ENCODE measurements at places on chromosomes 2 and 18.

GRCh38 chr2:96930351-96931010 is 55.9 kb downstream of the FAM178B start:
- DNase-seq: no peak

DNA sequence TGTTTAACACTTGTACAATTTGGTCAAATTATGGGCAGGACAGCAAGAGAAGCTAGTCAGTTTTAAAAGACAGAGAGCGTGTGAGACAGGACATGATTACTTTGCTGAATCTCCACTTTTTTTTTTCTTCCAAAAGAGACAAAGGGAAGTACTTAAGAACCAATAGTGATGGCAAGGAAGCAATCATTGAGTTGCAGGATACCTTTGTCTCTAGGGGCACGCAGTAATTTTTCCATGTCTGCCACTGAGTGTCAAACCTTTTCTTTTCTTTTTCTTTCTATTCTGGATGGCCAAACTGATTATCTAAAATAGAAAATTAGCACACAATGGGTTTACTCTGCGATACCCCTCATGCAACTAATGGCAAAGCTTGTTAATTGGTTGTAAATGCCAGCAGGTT is 533.0 kb downstream of the PLCL1 start:
- no peak for DNase-seq

- DNase-seq: no peak
These were observed 186.5 kb upstream of the COPS8 start for GRCh38 chr2:236899146-236899545.

DNA sequence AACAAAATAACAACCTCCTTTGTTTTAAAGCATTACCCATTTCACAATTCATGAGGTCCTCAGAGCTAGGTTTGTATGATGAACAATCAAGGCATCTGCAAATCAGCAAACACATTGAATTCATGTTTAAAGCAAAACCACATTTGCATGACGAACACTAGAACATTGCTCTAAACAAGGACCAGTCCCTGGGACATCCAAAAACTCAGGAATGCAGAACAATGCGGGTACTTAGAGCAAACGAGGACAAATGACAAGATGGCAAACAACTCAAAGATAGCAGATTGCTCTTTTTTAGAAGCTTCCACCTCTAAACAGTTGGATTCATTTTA is 45.7 kb upstream of the RALBP1 start:
- DNase-seq: no peak

DNA sequence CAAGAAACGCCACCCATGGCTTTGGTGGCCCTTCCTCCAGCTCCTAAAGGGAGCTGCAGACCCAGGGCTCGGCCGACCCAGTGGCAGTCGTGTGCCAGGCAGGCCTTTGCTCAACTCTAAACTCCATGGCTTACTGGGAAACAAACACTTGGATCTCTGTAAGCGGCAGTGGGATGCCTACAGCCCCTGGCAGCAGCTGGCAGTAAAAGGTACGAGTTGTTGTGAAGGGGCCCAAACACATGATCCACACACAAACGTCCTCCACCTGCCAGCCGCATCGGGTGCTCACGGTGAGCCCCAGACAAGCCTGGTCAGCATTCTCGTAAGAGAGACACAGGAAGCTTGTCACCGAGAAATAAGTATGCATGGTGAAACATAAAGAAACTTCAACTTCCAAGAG is 214.9 kb downstream of the MGAT5 start:
- no peak for DNase-seq

All from head of caudate nucleus (tissue), 42 donors.